ENCODE measurements at places on chromosomes 6 and 20.

DNA sequence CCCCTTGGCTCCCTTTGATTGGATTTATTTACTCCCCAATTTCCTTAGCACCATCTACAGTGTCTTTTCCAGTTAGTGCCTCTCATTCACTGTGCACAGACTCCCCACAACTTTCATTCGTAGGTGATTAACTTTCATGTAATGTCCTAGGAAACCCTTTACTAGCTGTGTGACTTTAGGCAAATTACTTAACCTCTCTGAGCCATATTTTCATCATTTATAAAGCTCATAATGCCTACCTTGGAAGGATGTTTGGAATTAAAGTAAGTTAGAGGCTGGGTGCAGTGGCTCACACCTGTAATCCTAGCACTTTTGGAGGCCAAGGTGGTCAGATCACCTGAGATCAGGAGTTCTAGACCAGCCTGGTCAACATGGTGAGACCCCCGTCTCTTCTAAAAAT lies 20.1 kb downstream of the C6orf15 start:
- DNase-seq, result no peak

DNA sequence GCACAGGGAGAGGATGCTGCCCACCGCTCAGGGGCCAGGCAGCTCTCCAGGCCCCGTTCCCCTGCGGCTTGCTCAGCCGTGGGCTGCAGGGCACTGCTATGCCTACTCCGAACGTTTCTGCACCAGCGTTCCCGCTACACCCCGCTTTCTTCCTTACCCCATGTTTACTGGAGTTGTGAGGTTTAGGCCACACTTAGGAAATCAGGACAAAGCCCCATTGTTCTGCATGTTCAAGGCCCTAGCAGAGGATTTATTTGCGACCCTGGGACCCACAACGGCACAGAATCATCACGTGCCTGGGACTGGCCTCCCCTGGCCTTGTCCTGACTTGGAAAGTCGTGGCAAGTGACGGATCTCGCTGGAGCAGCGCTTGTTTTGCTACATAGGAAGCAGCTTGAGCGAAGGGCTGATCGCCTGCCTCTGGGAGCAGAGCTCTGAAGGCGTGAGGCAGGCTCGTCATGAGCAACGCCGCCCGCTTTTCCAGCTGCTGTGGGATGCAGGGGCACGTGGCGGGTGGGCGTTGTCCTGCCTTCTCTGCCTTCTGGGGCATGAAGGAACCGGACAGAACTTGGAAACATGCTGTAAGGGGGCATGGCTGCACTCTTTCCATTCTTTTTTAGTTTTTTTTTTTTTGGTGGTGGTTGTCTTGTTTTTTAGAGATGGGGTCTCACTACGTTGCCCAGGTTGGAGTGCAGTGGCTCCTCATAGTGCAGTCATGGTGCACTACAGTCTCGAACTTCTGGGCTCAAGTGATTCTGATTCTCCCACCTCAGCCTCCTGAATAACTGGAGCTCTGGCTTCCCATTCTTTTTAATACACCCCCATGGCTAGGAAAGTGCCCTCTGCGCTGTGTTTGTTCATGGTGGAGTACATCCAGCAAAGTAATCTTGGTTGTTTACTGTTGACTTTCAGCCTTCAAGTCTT lies 14.6 kb upstream of the TMEM181 start:
- no peak for DNase-seq

DNA sequence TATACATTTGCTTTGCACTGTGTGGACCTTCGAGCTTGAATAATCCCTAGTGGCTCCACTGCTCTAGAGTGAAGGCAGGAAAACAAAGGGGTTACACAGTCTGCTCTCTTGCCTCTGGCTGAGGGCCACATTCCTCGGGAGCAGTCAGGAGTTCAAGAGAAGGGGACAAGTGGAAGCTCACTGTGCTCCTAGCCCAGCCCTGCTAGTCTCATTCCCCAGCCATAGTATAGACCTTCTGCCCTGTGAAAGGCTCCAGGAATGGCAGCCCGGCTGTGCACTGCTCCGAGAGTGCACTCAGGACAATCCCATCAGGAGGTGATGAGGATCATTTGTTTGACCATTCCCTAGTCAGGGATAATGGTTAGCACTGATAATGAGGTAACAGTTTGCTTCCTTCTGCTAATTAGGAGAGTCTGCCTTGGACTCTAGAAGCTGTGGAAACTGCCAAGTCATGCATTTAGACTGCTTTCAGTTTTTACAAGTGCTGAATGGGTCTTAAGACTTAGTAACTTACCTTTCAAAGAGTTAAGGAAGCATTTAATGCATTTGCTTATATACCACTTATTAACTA lies 8.5 kb downstream of the IYD start:
- DNase-seq, result no peak

DNA sequence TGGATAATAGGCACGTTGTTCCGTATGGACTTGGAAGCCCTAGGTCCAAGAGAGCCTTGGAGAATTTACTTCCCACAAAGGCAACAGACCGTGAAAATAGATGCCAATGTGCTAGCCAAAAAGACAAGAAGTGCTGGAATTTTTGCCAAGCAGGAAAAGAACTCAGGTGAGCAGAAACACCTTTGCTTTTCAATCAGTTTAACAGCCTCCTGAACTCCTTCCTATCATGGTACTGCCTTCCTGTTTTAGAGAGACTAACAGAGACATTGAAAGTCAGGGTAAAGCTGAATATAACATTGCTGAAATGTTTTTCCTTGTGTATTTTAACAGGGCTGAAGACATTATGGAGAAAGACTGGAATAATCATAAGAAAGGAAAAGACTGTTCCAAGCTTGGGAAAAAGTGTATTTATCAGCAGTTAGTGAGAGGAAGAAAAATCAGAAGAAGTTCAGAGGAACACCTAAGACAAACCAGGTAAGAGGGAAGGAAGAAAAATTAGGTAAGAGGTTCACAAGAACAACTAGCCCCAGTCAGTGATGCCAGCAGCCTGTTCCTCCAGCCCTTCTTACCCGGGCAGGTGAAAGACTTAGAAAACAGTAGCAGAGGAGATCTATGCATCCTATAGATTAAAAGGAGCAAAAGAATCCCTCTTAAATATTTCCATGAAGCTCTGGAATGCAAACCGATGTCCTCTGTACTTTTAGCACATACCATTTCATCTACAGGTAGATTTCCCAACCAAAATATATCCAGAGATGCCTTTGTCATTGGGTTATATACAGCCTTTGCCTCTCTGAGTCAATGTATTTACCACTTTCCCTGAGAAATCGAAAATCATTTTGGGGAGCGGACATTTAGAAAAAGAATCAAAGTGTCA lies 4.0 kb downstream of the EDN1 start:
- no peak for DNase-seq

DNA sequence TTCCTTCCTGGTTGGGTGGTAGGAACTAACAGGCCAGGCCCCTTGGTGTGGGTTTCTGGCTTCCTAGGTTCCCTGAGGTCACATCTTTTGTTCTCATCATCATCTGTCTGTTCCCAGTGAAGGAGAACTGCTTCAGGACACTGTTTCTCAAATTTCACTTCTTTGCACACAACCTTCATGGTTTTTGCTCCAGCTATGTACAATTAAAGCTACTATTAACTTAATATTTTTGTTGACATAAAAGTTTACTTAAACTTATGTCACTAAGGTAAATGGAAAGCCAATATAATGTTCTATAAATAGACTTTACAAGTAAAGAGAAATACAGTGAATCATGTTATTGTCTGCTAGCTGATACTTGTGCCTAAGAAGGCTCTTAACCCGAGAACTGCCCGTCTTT lies 120.7 kb upstream of the KCNG1 start:
- no peak for DNase-seq

Data from activated naive CD4-positive, alpha-beta T cell (primary cell).